ENCODE measurements at places on chromosomes 5 and 9. TPM values are rescaled to one million over a fixed set of nuclear protein-coding genes. Genes with fewer than 3 reads are reported as not detected.

The FCN2 gene
- total RNA-seq, result not detected

The CSF2 gene
- total RNA-seq, result 4.8 TPM

The CTSV gene
- total RNA-seq, result 9.1 TPM

The ELL2 gene
- total RNA-seq, result 19.8 TPM

The DRD1 gene
- total RNA-seq, result not detected

The SLC36A3 gene
- total RNA-seq, result not detected

The SOX30 gene
- not detected for total RNA-seq

The OTULINL gene
- total RNA-seq, result 4.4 TPM

Data from RPMI7951 (cell line).